NAMALWA (cell line): ENCODE measurements at places on chromosomes 11 and 22.

GRCh38 chr22:33354928-33355327, 296.7 kb upstream of the SYN3 start:
- DNase-seq = no peak

- peak; percentile 35 for DNase-seq
Measured at GRCh38 chr22:19648419-19648929, 65.8 kb upstream of the SEPTIN5 start.

DNA sequence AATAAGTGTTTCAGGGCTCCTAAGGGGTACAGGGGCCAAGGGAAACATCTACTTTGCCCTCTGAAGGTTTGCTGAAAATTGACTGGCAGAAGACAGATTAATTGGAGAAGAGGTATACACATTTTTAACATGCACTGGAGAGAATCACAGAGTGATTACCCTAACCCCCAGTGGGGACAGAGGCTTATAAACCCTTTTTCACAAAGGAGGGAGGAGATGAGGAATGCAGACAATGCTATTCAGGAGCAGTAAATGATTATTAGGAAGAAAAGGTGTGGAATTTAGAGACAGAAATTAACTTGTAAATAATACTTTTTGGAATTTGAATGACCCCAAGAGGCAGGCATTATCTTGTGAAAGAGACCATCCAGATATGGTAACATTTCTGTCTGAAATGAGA, 582.4 kb upstream of the B3GAT1 start:
- no peak for DNase-seq

GRCh38 chr22:24697621-24698082, 76.9 kb downstream of the PIWIL3 start:
- DNase-seq = no peak

DNA sequence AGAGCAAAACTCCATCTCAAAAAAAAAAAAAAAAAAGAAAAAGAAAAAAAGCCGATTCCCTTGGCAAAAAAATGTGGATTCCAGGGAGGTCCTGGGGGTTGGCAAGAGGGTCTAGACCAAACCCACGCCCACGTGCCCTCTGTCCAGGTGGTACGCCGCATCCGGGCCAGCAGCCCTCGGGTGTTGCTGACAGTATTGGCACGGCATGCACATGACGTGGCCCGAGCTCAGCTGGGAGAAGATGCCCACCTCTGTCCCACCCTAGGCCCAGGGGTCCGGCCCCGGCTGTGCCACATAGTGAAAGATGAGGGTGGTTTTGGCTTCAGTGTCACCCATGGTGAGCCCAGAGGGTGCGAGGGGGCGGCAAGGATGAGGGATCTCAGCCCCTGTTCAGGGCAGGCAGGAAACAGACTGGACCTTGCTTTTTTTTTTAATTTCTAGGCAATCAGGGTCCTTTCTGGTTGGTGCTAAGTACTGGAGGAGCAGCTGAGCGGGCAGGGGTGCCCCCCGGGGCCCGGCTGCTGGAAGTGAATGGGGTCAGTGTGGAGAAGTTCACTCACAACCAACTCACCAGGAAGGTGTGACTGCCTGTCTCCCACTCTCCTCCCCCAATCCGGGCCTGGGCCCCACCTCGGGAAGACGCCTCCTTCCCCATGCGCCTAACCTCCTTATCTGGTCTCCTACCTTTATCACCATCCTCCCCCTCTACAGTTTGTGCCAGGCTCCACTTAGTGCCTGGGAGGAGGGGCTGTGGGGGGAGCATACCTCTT, 2.0 kb downstream of the NHERF4 start:
- DNase-seq = no peak

GRCh38 chr11:60942219-60942618, 9.8 kb downstream of the SLC15A3 start:
- DNase-seq = no peak

GRCh38 chr11:79471071-79471844, 30.4 kb upstream of the TENM4 start:
- DNase-seq = no peak

- no peak for DNase-seq
Measured at GRCh38 chr22:19038164-19038546, 84.1 kb downstream of the DGCR2 start.

GRCh38 chr11:118497831-118498230, 29.4 kb upstream of the TTC36 start:
- DNase-seq = no peak

GRCh38 chr11:122354025-122354697, 238.1 kb upstream of the BLID start:
- no peak for DNase-seq

GRCh38 chr22:25346859-25347751, 127.7 kb downstream of the CRYBB2 start:
- no peak for DNase-seq

- DNase-seq = no peak
Measured at GRCh38 chr11:7572001-7572712, 58.4 kb downstream of the PPFIBP2 start.

DNA sequence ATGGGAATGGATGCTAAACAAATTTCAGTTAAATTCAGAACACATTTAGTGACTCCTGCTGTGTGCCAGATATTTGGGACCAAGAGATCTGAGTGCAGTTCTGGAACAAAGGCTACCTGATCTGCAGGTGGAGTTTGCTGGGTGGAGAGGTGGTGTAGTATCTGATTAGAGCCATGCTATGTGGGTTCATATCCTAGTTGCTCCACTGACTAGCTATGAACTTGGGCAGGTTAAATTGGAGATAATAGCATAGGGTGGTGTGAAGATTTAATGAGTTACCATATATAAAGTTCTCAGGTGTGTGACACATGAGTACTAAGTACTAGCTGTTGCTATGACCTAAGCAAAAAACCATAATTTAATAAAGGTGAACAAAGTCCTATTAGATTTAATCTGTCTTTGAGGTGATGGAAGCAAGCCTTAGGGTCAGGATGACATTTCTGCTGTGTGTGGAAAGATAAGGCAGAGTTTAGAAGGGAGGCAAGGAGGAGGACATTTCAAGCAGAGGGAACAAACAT, 2.1 kb downstream of the ENDOD1 start:
- DNase-seq = no peak

- no peak for DNase-seq
Measured at GRCh38 chr22:33035272-33035863, 22.8 kb downstream of the SYN3 start.

GRCh38 chr11:98736833-98737232, 283.9 kb upstream of the CNTN5 start:
- no peak for DNase-seq

- DNase-seq = no peak
Measured at GRCh38 chr11:17649261-17649660, 70.1 kb upstream of the MYOD1 start.

GRCh38 chr11:15034687-15035267, 38.6 kb upstream of the CALCB start:
- DNase-seq = no peak

DNA sequence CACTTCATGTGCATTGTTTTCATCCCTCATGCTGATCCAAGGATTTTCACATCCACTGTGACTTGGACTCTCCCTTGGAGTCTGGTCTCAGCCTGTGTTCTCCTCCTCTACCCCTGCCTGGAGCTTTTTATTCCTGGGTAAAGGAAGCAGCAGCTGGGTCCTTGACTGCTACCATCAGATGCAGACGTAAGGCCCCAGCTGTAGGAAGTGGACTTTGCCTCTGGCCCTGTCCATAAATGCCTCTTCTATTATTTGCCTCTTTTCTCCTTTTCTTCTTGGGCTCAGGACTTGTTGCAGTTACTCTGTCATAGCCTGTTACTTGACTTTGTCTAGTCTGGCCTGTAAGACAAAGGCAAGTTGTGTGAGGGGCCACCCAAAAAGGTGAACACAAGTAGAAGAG, 303.8 kb downstream of the NXPE2 start:
- no peak for DNase-seq

DNA sequence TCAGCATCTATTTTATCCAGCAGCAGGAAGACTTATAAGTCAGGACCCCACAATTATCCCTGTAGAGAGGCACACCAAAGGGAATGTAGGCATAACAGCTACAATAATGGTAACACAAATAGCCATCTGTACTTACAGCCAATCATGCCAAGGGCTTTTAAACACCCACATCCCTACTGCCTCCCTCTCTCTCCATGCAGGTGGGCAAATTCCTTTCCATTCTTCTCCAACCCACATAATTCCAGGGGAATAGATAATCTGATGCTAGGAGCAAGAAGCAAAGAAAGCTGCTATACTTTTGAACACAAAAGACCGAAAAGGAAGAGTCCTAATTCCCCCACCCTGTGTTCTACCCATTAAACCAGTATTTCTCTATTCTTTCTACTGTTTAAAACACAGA, 46.7 kb downstream of the RBFOX2 start:
- no peak for DNase-seq

GRCh38 chr11:117011541-117011898, 86.7 kb downstream of the SIK3 start:
- no peak for DNase-seq

DNA sequence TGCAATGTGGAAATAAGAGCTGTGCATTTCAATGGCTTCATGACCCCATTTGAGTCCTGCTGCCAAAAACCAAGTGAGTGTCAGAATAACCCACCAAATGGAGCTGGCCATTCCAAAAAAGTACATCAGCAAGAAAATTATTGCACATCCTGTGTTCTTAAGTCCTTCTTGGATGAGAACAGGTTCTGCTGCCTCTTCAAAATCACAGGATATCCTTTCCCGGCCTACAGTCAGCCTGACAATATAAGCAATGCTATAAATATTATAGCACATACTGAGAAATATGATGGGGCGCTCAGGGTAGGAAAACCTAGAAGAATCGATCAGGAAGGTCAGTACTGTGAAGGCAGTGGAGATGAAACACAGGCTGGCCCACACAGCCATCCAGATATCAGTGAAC, 3.5 kb downstream of the FZD4 start:
- no peak for DNase-seq

DNA sequence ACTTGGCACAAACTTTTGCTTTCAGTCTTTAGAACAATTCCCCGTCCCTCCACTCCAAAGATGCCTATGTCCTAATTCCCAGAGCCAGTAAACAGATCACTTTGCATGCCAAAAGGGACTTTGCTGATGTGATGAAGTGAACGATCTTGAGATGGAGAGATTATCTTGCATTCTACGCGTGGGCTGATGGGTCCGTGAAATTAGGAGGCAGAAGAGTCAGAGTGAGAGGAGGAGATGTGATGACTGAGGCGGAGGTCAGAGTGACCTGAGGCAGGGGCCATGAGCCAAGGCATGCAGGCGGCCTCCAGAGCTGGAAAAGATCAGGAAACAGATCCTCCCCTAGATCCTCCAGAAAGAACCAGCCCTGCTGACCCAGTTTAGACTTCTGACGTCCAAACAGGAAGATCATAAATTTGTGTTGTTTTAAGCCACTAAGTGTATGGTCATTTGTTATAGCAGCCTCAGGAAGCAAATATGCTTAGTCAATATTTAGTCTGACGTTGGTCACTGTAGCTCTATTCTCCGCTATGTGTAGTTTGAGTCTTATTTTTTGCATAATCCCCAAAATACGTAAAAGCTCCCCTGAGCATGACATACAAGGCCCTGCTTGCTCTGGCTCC, 76.0 kb upstream of the TIMP3 start:
- no peak for DNase-seq

- no peak for DNase-seq
Measured at GRCh38 chr11:100528872-100529416, 158.1 kb upstream of the ARHGAP42 start.

DNA sequence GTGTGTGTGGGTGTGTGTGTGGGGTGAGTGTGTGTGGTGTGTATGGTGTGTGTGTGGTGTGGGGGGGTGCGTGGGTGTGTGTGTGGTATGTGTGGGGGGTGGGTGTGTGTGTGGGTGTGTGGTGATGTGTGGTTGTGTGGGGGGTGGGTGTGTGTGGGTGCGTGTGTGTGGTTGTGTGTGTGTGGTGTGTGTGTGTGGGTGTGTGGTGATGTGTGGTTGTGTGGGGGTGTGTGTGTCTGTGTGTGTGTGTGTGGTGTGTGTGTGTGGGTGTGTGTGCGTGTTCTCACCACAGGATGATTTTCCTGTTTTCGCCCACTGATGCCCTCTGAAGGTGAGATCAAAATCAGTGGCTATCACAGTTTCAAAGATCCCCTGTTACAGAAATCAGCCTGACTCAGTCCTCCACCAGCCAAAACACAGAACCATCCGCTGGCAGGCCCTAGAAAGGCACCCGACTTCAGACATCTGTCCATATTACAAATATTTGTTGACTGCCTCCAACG, 24.7 kb downstream of the CPT1A start:
- DNase-seq = no peak

GRCh38 chr11:62140304-62141110, 16.7 kb downstream of the INCENP start:
- no peak for DNase-seq

- peak; percentile 37 for DNase-seq
Measured at GRCh38 chr11:813456-814096, 3.8 kb downstream of the RPLP2 start.

DNA sequence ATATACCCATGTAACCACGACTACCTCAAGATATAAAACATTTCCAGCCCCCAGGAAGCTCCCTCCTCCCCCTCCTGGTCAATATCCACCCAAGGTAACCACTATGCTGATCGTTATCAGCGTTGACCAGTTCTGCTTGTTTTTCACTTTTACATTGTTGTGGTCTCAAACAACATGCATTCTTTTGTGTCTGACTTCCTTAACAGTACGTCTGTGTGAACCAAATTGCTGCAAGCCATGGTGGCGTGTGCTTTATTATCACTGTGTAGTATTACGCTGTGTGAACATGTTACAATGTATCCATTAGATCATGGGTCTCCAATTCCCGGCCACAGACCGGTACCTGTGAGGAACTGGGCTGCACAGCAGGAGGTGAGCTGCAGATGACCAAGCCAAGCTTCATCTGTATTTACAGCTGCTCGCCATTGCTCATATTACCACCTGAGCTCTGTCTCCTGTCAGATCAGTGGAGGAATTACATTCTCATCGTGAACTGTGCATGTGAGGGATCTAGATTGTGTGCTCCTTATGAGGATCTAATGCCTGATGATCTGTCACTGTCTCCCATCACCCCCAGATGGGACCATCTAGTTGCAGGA, 15.5 kb upstream of the GRK3 start:
- no peak for DNase-seq

DNA sequence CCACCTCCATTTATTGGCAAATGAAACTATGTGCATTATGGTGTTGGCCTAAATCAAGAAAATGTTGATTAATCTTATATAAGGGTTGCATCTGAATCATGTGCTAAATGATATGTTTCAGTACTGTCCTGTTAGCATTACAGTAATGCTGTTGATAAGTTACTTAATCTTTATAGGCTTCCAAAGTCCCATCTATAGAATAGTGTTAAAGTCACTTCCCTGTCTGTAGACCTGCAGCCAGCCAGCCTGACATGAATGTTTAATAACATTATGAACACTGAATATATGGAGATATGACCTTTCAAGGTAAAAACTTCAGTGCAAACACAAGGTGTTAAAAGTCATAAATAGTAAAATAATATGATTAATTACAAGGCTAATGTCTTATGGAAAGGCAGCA, 3.6 kb upstream of the TOM1 start:
- no peak for DNase-seq

- peak; percentile 97 for DNase-seq
Measured at GRCh38 chr11:73980001-73980961, 2.4 kb downstream of the UCP2 start.

DNA sequence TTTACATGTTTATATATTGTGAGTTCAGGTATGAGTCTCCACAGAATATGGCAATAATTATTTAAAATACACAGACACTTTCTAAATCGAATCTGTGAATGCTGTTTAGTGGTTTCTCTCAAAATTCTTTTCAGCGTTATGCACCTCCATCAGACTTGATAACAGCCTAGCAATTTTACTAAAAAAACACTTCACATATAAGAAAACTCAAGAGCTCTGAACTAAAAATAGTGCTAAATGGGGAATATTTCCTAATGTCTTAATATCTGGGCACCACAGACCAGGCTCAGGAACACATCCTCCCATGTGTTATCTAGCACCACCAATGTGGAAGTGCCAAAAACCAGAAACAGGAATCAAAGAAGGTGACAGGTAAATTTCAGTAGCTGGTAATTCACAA, 47.9 kb downstream of the ARHGAP32 start:
- no peak for DNase-seq
